ENCODE measurements at places on chromosomes 3 and 15.

GRCh38 chr3:70856414-70857162 is 544.1 kb upstream of the MDFIC2 start:
- no peak for DNase-seq

- no peak for DNase-seq
Observed at GRCh38 chr3:36891701-36892160, 53.1 kb downstream of the TRANK1 start.

GRCh38 chr3:101825904-101826445 is 23.3 kb upstream of the NFKBIZ start:
- no peak for DNase-seq

- no peak for DNase-seq
Observed at GRCh38 chr3:34200576-34200975, 402.1 kb downstream of the PDCD6IP start.

- DNase-seq = no peak
Observed at GRCh38 chr15:60179786-60180391, 175.8 kb downstream of the FOXB1 start.

DNA sequence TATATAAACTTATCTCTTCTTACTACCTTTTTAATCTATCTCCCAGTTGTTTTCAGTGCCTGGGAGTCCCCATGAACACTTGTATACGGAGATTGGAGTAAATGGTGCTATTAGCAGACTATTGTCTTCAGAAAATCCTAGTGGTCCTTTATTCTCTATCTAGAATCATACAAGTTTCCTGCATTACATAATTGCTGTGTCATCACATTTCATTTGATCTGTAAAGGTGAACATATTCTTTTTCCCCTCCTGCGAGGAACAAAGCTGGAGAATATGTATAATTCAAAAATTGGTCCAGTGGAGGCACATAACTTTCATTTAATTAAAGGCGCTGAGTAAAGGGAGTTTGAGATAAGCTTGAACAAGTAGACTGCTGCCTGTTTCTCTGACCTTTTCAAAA is 324.8 kb downstream of the FEZF2 start:
- no peak for DNase-seq

DNA sequence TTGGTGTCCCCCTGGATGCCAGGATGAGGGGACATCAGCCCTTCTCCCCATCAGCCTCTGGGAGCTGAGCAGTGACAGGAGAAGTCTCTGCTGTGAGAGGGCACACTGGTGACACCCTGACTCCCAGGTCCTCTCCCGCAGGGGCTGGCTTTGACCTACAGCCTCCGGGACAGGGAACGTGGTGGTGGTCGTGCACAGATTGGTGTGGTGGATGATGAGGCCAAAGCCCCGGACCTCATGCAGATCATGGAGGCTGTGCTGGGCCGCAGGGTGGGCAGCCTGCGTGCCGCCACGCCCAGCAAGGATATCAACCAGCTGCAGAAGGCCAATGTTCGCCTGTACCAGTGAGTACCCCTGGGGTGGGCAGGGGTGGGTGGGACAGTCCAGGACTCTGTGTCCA is 6.8 kb downstream of the VILL start:
- DNase-seq = no peak

Measured in stimulated activated CD8-positive, alpha-beta memory T cell treated with anti-CD3 and anti-CD28 coated beads, Interleukin-12 subunit alpha, Interleukin-12 subunit beta, amount 100 ng/mL, for 4 hours (primary cell).